ENCODE measurements at places on chromosomes 11 and 22. TPM values are rescaled to one million over a fixed set of nuclear protein-coding genes. Genes with fewer than 3 reads are reported as not detected.

The SLC22A25 gene
- not detected for total RNA-seq

GRCh38 chr11:65572356-65573051 lies at the start of gene FAM89B:
TSS of gene FAM89B (plus strand) at chr11:65572538. CDS start at chr11:65572670, 132 bp downstream.
- DNase-seq, result peak; percentile 82

DNA sequence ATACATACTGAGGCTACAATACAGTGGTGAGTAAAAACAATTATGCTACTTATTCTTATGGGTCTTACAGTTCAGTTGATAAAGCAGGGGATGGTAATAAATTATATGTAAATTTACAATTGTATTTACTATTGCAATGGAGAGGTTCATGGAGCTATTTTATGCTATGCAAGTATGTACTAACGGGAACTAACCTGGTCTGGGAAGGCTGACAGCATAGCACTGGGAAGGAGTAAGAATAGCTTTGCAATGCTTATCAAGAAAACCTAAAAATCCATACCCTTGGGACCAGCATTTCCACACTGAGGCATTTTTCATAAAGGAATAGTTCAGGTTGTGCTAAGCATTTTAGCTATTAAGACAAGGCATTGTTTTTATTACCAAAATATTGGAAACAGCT lies 700.6 kb downstream of the NELL1 start:
- DNase-seq, result no peak

DNA sequence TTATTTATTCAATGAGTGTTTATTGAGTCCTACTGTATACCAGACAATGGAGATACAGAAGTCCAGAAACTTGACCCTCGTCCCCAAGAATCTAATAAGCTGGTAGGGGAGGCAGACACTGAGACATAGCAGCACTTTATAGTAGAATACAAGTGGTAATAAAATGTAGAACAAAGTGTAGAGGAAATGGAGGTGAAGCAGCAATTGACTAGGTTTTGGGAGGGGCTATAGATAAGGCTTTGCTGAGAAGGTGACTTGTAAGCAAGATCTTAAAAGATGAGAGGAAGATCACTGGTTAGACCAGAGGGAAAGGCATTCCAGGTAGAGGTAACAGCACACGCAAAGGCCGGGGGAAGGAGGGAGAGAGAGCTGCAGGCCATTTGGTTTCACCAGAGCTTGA lies 57.3 kb downstream of the ZBTB16 start:
- DNase-seq, result no peak

DNA sequence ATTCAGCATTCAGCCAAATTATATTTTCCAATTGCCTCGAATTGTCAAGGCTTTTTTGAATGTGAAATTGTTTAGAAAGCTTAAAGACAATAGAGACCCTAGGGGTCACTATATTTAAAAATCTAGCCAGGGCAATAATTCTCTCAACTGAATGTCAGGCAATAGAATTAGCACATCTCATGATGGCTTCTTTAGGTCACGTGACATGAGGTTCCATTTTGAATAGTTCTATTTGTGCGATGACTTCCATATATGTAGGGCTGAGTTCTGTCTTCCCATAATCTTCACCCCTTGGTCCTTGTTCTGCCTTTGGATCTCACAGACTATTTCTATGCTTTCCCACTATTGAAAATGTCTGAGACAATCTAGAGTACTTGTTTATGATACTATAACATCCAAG lies 527.7 kb upstream of the KIRREL3 start:
- DNase-seq, result no peak

DNA sequence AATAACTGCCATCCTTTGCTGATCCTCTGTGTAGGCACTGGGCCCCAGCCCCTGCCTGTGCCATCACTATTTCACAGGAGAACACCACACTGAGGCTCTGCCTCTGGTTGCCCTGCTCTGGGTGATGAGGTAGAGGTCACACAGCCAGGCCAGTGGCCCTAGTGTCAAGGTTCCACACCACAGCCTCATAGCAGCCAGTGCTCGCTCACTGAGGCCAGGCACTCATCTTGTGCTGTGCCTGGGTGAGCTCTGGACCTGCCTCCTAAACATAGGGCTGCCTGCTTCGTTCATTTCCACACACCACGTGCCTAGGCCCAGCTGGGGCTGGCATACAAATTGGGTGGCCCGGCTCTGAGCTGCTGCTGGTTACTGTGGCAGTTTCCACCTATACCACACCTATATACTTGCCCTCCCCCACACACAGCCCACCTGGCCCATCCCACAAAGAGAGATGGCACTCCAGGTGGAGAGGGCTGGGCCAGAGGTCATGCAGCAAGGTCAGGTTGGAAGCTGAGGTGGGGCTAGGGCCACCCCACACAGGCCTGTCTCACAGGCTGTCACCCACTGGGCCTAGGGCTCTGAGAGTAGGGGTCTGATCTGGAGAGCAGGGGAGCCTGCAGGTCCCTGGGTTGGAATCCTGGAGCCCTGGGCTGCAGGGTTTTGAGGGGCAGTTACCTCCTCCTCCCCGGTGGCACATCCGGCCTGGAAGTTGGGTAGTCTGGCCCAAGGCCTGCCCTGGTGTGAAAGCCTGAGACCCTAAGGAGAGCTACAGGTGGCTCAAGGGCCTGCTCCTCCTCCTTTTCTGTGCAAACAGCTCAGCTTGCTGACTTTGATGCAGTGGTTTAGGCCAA lies 11.2 kb downstream of the KCNQ1OT1 start:
- no peak for DNase-seq

DNA sequence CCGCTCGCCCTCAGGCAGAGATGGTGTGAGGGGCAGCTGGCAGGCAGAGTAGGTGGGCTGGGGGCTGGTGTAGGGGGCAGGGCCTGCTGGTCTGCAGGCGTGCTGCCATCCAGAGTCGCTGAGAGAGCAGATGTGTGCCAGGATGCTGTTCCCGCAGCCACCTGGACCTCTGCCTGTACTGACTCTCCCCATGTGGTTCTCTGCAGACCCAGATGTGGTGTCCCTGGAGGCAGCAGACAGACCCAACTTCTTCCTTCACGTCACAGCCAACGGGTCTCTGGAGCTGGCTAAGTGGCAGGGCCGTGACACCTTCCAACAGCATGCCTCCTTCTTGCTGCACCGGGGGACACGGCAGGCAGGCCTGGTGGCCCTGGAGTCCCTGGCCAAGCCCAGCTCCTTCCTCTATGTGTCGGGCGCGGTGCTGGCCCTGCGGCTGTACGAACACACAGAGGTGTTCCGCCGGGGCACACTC lies 58.6 kb downstream of the OTOG start:
- DNase-seq, result no peak
